ENCODE measurements at places on chromosomes 1 and 21.

- DNase-seq = no peak
These were observed 174.1 kb downstream of the PBX1 start for GRCh38 chr1:164733070-164733469.

DNA sequence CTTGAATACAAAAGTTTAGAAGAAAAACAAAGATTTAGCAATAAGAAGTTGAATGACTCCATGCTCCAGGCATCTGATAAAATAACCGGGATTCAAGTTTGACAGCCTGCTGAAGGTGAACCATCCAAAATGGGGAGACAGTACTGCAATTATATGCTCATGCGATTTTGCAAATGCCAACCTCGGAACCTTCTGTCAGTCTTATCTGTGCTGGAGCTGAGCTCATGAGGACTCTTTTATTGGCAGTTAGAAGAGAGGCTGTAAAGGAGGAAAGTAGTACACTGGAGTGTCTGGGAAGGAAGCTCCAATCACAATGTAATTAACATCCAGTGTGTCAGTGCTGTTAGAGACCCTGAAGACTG lies 170.0 kb downstream of the GALNT2 start:
- no peak for DNase-seq

- DNase-seq = no peak
These were observed 27.2 kb downstream of the HSPG2 start for GRCh38 chr1:21909787-21910503.

GRCh38 chr1:9115351-9116205 lies 13.3 kb downstream of the GPR157 start:
- no peak for DNase-seq

GRCh38 chr1:151474745-151475144 lies 15.5 kb upstream of the POGZ start:
- no peak for DNase-seq
